ENCODE measurements at places on chromosomes 11 and 22.

GRCh38 chr11:32722255-32722654, 72.2 kb downstream of the CCDC73 start:
- DNase-seq: no peak

DNA sequence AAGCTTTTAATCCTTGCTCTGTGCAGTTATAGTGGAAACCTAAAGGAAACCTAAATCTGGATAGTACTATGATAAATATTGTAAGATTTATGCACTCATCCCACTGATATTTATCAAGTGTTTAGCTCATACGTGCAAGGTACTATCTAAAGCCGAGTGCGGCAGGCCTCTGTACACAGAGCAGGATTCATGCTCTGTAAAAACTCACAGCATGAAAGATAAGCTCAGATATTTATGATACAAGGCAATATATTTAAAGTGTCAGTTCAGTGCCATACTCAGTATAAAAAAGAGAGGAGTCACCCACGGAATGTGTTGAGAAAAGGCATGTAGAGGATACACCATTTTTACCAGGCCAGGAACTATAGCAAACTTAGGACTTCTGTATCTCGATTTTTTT, 66.2 kb downstream of the MAML2 start:
- no peak for DNase-seq

- no peak for DNase-seq
Measured at GRCh38 chr11:33500861-33501479, 199.7 kb downstream of the C11orf91 start.

GRCh38 chr22:32103658-32104315, 55.3 kb downstream of the C22orf42 start:
- DNase-seq: no peak

DNA sequence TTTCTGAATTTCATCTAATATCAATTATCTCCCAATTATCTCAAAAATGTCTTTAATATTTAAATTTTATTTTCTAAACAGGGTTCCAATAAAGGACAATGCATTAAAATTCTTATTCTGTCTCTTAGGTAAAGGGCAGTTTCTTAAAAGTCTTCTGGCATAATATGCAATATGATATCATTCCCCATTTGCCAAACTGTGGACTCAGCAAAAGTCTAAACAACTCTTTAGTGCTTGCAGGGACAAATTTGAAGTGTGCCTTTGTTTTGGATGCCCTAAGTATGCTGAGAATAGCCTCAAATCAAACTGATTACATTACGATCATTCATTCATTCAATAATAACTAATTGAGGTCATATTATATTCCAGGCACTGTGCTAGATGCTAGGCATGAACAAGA, 281.0 kb upstream of the KIRREL3 start:
- DNase-seq: no peak

DNA sequence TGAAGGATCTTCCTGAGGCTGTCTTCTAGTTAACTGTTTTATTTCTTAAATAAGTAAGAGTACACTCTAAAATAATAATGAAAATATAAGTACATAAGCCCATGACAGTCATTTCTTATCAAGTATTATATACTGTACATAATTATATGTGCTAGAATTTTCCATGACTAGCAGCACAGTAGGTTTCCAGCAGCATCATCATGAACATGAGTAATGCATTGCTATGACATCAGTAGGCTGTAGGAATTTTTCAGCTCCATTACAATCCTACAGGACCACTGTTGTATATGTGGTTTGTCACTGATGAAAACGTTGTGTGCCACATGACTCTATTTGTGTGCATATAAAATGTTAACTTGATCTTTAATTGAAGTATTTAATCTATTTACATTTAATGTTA, 22.0 kb downstream of the ZNF202 start:
- no peak for DNase-seq

GRCh38 chr11:12927886-12928285, 81.2 kb upstream of the RASSF10 start:
- DNase-seq: no peak

- no peak for DNase-seq
Measured at GRCh38 chr11:19558189-19558986, 154.2 kb upstream of the NAV2 start.

DNA sequence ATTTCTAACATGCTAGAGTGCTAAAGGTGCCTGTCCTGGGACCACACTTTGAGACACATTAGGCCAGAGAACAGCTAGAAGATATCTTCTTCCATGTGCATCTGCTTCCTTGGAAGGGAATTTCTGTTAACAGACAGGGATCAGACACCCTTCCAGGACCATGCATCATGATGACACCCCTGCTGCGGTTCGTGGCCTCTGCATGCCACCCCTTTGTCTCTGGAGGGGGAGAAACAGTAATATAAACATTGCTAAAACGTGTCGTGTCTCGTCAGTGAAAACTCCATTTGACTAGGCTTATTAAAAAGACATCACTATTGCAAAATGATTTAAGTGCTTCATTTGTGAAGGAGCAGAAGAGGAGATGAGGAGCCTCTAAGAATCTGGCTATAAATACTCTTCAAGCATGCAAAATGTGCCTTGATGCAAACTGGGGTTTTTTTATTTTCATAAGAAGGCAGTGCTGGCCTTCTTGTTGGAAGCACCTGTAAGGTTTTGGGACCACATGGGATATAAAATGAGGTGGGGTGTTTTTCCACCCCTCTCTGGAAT, 141.6 kb downstream of the MYO18B start:
- no peak for DNase-seq

DNA sequence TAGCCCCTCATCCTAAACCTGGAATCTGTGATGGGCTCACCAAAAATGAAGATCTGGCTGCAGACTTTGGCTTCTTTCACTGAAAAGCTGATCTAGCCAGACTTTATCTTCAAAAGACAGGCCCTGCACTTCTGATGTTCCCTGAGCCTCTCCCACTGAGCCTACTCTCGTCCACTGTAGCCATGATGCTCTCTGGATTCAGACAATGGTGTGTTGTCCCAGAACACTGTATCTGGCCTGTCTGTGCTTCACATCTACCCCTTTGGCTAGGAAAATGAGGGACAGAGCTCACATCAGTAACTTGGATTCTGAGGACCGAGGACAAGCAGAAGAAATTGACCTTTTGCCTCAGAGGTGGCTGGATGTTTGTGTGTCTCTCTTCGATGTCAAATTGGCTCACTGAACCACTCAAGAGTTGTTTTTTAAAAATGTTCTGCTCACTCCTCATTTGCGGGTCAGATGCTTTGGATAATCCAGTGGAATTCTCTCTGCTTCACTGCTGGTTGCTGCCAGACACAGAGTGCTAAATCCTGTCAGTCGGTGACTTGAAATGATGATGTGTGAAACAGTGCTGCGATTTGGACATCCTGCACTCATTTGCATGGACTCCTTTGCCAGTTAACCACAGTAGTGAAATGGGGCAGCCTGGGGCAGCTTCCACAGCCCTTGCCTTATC, 67.5 kb downstream of the ARFGAP2 start:
- no peak for DNase-seq

DNA sequence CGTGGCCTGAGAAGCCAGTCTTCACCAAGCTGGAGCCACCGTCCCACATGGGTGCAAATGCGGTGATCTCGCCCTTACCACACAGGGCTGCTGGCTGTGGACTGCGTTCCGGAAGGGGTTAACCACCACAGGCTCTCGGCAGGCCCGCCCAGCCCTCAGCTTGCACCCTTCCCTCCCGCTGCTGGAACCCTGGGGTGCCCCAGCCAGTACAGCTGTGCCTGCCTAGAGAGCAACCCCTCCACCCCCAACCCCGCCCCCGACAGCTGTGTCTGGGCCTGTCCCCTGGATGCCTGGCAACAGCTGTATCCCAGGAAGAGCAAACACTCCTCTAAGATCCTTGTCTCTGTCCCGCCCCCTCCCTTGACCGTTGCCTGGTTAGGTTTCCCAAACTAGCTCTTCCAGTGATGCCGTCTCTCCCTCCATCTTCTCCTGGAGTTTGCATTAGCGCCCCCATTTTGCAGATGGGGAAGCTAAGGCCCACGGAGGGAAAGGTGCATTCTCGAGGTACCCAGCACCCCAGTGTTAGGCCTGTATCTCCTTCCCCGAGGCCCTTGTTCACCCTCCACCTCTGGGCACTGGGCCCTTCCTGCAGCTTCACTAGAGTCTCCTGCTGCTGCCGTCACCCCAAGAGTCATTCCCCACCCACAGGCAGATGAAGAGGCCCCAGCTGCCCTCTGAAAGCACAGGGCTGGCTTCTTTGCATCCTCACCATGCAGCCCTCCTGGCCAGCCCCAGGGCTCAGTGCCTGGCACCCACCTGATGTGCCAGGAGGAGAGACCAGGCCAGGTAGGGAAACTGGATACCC, 12.6 kb upstream of the COX8A start:
- DNase-seq: no peak

DNA sequence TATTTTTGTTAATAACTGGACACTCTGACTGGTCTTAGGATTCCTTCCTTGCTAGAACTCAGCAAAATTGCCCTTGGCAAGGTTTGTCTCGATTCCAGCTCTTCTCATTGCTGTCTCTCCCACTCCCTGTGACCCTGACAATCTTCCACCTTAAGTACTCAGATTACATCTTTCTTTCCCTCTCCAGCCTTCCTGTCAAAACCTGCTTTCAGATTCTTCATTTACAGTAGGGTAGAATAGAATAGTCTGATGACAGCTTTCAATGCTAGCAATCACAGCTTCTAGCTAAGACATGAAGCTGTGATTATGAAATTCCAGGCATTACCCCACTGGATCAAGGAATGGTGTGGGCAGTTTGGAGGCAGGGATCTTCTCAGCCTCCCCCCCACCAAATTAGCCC, 39.2 kb upstream of the LMO2 start:
- DNase-seq: no peak

DNA sequence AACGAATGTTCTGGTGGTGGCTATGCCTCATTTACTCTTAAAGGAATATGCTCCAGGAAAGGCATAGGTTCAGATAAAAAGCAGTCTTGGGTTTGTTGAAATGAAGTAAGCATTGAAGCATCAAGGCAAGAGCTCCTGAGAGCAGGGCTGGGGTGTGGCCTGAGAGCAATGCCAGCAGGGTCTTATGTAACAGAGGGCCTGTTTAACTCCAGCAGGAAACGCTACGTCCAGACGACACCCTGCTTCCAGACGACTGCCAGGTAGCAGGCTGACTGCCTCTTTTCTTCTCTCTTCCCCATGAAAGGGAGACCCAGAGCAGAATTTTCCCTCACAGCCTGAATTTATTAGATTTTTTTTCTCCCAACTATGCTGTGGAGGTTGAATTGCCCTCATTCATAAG, 127.2 kb upstream of the SLC5A12 start:
- no peak for DNase-seq

- DNase-seq: no peak
Measured at GRCh38 chr11:128412847-128413791, 174.2 kb downstream of the ETS1 start.

DNA sequence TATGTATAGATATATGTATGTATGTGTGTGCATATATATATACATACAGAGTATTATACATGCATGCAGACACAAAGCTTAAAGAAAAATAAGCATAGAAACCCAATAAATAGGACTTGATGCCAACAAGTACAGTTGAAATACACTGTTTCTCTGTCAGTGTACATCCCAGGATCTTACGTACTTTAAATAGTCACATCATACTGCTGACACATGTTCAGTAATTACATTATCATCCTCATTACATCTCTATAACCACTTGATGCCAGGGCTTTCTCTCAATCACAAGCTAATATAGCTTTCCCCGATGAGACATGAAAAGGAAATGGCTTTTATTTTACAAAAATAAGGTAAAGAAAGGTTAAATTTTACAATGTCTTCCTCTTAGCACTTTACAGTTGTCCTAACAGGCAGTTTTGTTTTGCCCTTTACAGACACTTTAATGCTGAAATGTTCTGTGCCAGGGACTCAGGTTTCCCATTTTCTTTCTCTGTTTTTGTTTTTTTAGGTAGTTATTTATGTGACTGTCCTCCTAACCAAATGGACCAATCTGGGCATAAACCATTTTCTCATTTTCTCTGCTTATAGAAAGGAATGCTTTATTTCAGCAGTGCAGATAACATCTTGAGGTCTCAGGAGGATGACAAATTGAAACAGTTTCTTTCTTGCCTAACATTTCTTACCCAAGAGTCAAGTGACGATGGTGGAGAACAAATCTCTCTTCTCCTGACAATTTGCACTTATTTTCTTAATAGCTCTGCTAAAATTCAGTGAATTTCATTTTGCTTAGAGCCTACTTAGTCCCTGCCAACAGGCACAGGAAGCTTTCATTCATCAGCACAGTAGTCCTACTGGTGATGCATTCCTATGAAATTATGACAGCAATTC, 350.2 kb downstream of the TTC28 start:
- DNase-seq: no peak

- no peak for DNase-seq
Measured at GRCh38 chr11:133164986-133165385, 367.3 kb downstream of the OPCML start.

DNA sequence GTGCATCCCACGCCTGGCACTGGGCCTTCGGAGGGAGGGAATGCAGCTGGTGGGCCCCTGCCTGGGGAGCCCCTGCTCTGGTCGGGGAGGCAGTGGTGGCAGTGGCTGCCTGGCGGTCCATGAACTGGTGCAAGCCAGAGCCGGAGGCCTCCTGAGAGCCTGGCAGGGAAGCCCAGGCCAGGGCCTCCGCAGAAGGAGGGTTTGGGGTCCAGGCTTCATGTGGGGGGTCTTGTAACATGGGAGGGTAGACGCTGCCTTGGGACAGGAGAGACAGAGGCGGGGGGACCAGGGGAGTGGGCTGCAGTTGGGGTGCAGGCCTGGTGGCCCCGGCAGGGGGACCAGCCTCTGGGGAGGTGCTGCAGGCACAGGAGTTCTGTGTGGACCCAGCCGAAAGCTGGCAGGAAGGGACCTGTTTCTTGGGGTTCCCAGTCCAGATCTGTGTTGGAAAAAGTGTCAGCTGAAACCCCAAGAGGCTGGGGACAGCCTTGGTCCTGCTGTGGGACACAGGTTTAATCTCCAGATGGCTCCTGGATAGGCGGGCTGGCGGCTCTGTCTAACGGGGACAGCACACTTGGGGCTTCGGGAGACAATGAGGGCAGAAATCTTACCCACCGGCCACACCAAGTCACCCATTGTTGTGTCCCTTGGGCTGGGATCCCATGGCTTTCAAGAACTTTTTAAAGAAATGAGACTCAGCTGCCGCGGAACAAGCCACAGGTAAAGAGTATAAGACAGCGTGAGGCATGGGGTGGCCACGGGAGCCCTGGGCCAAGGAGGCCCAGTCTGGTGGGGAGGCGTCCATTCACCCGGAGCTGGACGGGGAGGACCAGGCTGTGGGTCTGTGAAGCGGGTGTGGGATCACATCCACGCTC, 73.5 kb downstream of the KCNQ1 start:
- DNase-seq: no peak

- DNase-seq: no peak
Measured at GRCh38 chr11:34363363-34364084, 5.7 kb upstream of the ABTB2 start.

- no peak for DNase-seq
Measured at GRCh38 chr11:105953886-105954285, 68.2 kb downstream of the MSANTD4 start.

- no peak for DNase-seq
Measured at GRCh38 chr11:78763664-78764063, 189.0 kb upstream of the NARS2 start.

- DNase-seq: peak; percentile 89
Measured at GRCh38 chr11:115256397-115257197, 247.6 kb downstream of the CADM1 start.
